ENCODE measurements at places on chromosomes 13 and 19.

GRCh38 chr13:93775027-93775426 lies 548.4 kb downstream of the GPC6 start:
- DNase-seq = no peak

- no peak for DNase-seq
Measured at GRCh38 chr13:59793107-59793506, 370.6 kb downstream of the DIAPH3 start.

DNA sequence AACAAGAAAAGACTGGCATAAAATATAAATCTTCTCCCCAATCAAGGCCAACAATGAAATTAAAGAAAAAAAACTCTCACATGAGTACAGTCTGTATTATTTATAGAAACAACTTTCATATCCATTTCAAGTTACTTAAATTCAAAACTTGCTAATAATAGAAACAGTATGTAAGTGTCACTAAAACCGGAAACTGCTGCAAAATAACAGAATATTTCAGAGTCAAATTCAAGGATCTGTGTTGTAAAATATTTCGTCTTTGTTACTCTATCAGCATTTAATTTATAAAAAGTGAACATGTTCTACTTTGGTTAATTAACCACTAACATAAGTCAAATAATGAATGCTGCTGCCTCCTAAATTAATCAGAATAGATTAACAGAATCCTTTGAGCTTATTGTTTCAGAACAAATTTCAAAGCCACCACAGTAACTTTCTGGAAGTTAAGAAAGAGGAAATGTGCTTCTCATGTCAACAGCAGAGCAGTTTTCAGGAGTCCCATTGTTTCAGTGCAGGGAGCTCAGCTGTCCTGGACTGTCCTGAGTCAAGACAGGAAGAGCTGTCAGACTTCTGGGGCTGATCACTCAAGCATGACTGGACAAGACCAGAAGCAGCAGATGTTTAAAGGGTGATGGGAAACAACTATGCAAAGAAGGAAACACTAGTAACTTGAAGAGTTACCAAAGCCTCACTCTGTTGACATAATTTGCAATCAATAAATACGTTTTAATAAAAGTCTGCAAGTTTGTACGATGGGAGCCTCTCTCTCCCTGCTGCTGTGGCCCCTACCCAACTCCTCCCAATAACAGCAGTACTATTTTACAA lies 76.9 kb downstream of the FOXO1 start:
- peak; percentile 93 for DNase-seq

GRCh38 chr19:3986260-3987041 lies 1.2 kb upstream of the EEF2 start:
- DNase-seq = peak; percentile 88

DNA sequence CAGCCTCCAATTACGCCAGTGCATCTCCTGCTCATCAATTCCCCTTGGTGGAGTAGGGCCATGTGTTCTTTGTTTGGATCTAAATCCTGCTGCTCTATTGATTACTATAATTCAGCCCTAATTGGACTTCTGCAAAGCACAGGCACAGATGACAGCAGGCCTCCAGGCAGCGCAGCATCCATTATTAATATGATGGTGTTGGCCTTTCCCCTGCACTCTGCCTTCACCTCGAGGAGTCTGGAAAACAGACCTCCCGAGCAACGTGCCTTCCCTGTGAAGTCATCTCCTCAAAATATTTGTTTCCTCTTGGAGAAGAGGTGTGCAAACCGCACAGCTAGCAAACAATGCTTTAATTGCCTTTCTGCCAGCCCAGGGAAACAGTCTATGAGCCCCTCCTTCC lies 92.5 kb downstream of the UQCRFS1 start:
- DNase-seq = no peak

DNA sequence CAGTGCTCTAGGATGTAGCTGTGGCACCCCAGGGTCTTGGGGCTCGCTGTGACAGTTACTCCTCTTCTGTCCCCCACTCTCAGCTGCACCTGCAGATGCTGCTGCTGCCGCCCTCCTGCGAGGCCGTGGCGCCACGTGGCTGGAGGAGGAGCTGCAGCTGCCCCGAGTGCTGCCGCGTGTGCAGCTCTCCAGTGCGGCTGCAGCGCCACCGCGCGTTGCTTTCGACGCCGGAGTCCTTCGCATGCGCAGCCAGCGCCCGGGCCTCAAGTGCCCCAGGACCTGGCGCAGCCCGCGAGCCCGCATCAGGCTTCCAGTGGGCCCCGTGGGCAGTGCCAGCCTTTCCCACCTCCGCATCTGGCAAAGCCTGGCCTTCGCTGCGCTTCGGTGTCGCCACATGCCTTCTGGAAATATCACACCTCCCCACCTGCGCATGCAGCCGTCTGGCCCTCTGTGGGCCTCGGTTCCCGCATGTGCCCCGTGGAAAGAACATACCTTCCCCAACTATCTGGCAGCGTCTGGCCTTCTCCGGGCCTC lies 692 bp upstream of the ZNF580 start:
- DNase-seq = peak; percentile 77

DNA sequence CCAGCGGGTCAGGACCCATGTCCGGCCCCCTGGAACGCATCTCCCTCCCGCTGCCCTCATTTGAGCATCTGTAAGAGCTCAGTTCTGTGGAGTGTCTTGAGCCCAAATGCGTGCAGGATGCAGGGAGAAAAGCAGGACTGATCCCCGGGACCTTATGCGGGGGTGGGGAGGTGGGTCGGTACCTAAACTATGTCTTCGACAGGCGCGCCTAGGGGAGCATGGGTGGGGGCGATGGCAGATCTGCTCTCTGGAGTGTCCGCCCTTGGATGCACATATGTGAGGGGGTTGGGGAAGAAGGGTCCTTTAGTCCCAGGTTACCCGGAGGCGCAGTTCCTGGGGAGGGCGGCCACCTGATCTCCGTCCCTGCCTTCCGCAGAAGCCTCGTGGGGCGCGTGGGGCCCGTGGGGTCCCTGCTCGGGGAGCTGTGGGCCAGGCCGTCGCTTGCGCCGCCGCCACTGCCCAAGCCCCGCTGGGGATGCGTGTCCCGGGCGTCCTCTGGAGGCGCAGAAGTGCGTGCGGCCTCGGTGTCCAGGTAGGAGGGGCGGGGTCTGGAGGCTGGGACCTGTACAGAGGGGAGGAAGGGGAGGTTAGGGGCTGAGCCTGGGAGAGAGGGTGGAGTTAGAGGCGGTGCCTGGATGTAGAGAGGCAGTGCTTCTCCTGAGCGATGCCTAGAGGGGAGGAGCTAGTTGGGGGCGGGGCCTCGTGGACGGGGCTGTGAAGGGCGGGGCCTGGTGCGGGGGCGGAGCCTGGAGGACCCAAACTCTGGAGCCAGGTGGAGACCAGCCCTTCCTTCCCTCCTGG lies 2.9 kb downstream of the CILP2 start:
- DNase-seq = peak; percentile 19

DNA sequence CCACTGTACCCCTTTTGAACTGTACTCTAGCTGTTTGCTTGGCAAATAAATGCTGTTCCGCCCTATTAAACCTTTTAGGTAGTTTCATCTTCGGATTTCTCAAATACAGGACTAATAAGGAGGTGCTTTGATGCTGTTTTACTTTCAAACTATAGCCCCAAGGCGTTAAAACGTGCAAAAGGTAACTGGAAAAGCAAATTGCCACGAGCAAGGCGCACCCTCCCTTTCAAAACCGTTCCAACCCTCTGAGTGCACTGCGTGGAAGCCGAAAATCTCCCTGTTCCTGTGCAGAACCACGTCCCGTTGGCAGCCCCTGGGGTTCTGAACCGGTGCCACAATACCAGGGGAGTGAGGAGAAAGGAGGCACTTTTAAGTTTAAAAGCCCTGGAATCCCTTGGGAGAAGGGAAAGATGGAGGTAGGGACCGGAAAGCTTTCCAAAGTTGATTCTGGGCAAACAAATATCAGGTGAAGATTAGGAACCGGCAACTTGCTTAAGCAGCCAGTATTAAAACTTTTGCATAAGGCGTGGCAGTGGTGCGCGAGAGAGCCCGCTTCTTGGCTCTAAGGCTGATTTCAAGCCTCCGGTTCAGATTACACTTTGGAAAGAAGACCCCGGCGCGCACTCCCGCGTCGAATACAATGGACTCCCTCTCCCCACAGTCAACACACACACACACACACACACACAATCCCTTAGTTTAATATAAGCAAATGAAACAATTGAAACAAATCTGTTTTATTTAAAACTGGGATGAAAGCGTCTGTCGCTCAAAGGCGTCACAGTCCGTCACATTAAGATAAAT lies 9.5 kb downstream of the POU4F1 start:
- DNase-seq = no peak

DNA sequence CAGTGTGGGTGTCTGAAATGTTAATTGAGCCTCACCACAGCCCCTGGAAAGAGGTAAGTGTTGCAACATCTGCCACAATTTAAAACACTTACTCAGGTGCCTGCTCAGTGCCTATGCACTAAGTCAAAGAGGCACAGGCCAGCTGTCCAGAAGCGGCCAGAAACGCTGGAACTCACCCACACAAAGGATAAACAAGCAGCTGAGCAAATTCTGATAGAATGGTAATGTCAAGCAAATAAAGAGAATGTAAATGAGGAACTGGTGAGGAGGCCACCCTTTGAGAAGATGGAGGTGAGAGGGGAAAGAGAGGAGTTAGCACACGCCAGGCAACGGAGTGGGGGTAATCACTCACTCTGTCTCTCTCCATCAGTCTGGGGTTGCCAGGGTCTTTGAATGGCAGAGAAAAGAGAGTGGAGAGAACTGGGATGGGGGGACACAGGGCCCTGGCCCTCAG lies 67.7 kb upstream of the SERP2 start:
- peak; percentile 21 for DNase-seq

DNA sequence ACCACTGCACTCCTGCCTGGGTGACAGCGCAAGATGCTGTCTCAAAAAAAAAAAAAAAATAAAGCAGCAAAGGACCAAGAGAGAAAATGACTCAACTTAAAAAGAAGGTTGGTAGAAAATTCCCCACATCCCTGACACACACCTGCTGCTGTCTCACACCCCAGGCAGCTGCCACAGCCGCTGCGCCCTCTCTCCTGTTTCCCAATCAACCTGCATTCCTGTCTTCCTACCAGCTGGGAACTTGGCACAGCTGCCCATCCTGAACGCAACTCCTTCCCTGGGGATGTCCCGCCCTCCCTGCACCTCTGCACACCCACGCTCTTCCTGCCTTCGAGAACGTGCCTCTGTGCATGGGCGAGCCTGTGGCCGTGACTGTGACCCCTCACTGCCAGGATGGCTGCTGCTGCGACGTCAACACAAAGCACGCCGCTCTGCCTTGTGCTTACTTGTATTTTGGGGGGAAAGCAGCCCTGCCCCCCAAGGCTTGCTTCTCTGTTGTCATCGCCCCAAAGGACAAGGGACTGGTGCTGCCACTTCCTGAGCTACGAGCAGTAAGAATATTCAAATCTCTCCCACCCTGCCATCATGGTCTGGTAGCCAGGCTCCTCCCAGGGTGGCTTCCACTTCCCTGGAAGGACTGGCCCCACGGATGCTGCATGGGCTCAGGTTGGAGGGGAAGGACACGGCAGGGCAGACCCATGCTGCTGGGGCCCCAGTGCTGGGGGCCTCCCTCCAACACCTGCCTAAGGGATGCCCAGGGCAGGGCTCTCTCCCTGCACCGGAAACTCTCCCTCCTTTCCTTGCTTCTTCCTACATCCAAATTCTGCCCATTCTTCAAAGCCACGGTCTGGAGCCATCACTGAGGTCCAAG lies 20.7 kb downstream of the SH3GL1 start:
- peak; percentile 70 for DNase-seq

GRCh38 chr13:44281252-44282000 lies 92.2 kb upstream of the SERP2 start:
- DNase-seq = no peak

DNA sequence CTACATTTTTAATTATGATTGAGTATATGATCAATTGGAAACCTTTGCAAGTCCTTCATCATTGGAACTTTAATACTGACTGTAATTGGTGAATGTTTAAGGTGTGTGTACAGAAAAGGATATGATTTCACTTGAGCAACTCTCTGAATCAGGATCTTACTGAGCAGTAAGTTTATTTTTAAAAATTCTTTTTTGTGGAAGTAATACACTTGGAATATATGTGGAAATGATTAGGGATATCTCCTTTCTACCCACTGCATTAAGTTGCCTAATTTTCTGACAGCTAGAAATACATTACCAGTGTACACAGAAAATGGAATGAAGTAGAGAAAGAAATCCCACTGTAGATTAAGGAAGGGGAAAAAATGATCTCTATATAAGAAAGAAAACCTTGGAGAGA lies 865.8 kb downstream of the PCDH9 start:
- no peak for DNase-seq

DNA sequence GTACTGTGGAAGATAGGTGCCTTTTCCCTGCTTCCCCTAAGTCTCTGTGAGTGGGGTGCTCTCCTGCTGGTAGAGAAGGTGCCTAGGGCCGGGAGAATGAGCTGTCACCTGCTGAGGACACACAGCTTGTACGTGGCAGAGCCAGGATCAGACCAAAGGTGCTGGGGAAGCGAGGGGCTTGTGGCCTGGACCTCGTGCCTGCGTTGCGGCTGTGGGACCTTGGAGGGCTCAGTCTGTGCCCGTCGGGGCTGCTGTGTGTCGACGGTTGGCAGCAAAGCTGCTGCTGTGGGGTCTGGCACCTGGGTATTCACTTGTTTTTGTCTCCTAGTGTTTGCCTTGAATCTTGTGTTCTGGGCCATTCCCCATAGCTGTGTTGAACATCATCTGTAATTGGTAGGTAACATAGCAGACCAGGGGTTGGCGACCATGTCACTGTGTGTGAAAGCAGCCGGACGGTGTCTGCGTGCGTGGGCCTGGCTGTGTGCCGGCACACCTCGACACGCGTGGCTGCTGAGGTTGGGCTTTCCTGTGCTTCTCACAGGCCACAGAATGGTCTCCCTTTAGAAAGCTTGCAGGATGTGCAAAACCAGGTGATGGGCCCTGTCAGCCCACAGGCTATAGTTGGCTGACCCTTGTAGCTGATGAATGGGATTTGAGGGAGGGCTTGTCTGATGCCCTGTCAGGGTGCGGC lies 9.2 kb downstream of the U2AF2 start:
- no peak for DNase-seq

DNA sequence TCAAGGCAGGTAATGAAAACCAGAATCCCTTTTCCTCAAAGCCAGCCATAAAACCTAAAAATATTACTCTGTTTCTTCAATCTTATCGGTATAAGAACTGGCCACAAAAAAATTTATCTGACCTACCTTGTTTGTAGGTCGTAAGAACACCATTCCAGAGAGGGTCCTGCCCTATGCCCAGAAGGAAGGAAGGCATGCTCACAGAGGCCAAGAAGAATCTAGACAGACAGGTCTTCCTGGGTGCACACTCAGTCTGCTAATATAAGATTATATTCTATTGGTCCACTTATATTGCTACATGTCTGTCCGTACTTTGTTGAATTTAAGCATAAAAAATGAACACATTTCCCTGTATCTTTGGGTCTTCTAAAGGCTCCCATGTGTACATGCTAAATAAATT lies 2136.1 kb upstream of the PCDH20 start:
- DNase-seq = no peak

DNA sequence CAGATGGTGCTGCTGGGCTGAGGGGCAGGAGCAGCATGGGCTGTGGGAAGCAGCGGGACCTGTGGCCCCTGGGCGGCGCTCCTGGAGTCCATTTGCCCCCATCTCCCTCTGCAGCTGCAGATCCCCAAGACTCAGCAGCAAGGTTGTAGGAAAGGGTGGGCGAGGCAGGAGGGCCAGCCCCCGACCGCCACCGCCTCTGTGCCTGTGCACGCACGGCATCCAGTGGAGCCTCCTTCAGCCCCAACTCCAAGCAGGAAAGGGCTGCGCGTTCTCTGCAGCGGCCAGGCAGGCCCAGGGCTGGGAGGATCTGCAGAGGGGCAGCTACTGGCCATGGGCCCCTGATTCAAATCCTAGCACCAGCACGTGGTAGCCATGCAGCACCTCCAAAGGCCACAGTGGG lies 20.8 kb downstream of the DPF1 start:
- DNase-seq = no peak
